ENCODE measurements at places on chromosomes 5 and 9.

DNA sequence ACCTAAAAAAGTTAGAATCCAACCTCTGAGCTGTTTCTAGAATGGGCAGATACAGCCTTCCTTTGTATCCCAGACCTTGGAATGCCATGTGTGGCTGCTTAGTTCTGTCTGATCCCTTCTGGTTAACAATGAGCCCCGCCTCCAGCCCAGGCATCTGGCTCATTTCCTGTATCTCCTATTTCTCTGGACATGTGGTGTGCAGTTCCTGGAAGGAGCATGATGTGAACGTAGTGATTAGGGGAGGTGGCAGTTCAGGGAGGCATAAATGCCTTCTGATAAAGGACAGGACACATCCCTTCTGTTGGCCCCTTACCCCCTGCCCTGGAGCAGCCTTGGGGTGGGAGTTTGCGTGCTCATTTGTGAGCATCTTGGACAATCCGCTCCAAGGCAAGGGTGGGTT lies 243.0 kb downstream of the ZSWIM6 start:
- DNase-seq = peak; percentile 52

- no peak for DNase-seq
These were observed 160.0 kb downstream of the C9orf152 start for GRCh38 chr9:110047955-110048402.

DNA sequence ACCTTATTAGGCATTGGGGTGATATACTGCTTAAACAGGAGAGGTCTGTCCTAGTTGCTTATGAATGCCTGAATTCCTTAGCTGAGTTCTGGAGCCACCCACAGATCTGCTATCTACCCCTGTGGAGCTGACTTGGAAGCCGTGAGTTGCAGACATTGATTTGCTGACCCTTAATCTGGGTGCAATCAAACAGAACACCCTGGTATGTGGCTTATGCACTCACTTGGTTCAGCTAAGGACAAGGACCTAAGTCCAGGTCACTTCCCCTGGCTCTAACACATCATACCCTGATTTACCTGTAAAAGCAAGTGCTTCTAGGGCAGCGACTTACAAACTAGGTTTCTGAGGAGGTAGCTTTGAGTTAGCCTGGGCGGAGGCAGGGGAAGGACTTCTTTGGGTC lies 41.6 kb upstream of the TLR4 start:
- no peak for DNase-seq

DNA sequence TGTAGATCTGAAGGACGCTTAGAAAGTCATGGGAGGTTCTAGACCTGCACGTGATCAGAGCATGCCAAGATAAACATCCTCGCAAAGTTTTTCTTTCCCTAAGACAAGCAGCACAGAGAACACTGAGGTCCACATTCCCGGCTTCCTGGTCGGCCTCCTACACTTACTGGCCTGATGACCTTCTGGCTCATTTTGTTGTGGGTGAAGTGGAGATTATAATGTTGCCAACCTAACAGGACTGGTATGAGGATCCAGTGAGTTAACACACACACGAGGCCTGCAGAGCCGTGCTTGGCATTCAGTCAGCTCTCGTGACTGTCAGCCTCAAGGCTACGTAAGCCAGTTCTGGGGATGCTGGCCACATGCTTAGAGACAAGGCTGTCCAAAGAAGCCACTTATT lies 186.0 kb downstream of the TENT4A start:
- DNase-seq = no peak

DNA sequence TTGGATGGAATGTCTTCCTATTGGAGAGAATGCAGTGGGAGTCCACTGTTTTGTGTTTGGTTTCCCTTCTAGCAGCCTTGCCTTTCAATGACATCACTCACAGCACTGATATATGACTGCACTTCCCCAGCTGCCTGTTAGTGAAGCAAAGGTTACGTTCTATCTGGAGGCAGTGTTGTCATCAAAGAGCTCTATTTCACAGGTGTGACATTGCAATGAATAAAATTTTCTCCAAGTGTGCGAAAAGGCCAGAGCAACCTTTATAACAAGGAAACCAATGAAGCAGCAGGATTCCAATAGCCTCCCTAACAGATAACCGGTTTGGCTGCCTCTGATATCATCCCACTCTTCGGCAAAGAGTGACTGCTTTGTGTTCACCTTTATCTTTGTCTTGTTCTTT lies 523.5 kb upstream of the ZNF608 start:
- DNase-seq = no peak

GRCh38 chr9:89935801-89936200 lies 331.0 kb downstream of the GADD45G start:
- no peak for DNase-seq

DNA sequence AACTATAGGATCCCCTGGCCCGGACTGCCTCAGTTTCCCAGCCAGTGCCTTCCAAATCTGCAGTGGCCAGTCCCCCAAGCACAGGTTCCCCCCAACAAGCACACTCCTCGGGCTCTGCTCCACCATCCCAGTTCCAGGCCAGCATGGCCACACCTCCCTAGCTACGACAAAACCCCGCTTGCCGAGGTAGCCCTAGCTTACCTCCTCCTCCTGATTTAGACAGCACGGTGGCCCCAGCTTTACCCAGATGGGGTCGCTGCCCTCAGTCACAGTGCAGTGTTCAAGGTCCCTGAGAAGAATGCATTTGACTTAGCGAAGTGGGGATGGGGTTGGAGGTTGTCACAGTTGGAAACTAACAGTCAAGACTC lies 40.8 kb upstream of the GARNL3 start:
- no peak for DNase-seq

DNA sequence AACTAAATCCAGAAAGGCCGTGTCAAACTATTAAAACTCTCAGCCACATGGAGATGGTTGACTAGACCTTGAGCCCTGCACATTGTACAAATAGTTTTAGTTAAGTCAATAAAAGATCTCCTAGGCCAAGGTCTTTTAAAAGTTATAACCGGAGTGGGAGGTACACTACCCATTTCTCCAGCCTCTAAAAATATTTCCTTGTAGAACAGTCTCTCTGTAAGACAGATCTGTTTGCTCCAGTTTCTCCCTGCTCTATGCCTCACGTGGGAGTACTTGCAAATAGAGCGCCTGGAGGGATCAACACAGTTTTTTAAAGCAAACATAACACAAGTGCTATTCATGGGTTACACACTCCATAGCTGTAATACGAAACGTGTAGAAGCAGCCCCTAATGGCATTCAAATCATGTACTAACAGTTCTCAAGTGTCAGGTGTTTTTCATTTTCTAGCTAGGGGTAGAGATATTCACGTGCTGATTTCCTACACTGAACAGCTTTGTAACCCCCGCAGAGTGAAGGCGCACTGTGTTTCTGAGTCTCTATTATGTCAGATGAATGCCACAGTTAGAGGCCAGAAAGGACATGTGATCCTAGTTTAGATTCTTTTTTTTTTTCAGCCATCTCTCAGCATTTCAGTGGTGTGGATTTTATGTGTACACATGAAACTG lies 703.4 kb upstream of the GRAMD2B start:
- peak; percentile 18 for DNase-seq

DNA sequence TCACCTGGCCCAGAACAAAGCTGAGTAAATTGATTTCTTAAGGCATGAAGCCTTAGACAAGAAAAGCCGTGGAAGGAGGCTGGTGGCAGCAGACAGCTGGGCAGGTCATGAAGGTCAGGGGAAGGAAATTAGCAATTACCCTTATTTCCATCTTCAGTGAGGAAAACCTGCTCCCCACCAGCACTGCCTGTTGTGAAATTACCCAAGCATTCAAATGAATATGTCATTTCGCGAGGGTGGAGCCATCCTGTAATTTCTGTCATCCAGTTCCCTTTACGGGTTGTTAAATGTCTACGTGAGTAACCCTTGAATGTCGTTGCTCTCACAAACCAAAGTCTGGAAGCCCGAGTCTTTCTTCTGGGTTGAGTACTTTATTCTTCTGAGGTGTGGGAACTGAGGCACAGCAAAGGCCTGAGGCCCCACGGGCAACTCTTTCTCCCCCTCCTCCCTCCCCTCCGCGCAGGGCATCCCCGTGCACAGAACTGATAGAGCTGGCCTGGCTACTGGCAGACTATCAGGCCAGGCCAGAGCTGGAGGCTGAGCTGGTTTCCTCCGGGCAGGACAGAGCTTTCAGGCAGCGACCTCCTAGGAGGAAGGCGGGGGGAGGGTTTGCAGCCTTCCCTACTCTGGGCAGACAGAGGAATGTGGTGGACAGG lies 22.0 kb upstream of the AK3 start:
- DNase-seq = no peak

DNA sequence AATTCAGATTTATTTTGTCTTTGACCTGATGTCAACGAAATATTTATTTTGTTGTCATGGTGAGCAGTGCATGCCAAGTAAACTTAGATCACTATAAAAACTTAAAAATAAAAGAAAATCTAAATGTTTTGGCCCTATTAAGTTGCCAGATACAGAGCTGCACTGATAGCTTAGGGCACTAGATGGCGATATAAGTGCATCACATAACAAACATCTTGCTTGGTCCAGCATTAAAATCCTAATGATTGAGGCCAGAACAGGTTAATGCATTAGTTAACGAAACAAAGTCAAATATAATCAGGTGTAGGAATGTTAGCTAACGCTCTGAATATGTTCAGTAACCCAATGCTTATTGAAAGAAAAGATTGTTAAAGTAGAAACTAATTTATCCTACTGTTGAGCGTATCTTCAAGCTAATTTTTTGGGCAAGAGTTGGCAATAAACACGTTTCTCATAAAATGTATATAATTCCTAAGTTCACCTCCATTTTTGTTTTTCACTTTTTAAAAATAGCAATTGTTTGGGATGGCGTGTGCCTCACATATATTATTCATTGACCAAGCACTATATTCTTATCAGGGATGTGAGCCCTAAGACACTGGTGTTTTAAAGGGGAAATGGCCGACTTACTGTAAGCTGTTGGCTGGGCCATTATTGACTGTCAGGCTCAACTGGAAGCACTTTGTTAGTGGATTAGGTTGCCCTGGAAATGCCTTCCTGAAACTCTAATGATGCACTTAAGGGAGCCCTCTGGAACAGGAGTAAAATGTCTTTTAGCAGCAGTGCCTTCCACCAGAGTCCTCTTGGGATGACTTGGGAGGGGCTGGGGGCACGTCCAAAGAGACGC lies 33.3 kb downstream of the KCTD16 start:
- peak; percentile 67 for DNase-seq

- DNase-seq = no peak
These were observed 11.9 kb upstream of the TNIP1 start for GRCh38 chr5:151092762-151093161.

- no peak for DNase-seq
These were observed 210.6 kb upstream of the ZNF608 start for GRCh38 chr5:124957063-124957462.

GRCh38 chr9:137031904-137032640 lies at the start of gene FUT7:
FUT7 (minus strand) TSS chr9:137032088; CDS start chr9:137031991, 97 bp downstream.
- no peak for DNase-seq

GRCh38 chr5:102532123-102532522 lies 33.3 kb upstream of the SLCO6A1 start:
- no peak for DNase-seq

DNA sequence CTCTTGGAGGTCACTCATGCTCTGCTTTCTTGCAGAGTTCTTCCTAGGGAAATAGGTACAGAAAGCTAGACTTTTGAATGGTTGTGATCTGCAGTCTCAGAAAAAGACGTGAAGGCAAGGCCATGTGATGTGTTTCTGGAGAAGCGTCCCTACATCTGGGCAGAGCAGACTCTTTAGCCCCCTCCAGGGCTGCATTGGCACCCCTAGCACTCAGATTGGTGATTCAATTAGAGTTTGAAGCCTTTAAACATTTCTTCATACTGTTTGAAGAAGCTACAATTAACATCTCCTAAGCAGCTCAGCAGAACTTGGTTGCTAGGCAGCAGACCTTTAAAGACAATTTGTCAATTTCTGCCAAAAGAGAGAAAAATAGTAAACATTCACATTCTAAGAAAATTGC lies 21.6 kb downstream of the JADE2 start:
- no peak for DNase-seq

GRCh38 chr9:123131258-123131657 lies 97.8 kb downstream of the GPR21 start:
- DNase-seq = peak; percentile 31

DNA sequence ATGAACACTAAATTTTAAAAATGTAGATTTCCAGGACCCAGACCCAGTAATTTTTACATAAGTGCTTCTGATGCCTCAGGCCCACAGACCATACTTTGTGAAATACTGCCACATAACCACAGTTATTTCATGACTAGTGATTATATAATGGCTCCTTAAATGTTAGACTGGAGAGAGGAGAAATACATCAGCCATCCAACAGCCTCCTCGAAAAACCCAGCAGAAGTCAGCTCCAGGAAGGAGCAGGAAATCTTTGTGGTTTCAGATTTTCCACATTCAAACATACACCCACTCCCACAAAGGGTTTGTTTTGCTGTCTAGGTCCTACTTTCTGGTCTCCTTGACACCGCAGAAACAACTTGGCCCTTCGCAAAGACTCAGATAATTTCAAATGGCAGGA lies 455.2 kb downstream of the DTWD2 start:
- no peak for DNase-seq

- DNase-seq = no peak
These were observed 32.0 kb downstream of the PLAC8L1 start for GRCh38 chr5:146073239-146073900.

DNA sequence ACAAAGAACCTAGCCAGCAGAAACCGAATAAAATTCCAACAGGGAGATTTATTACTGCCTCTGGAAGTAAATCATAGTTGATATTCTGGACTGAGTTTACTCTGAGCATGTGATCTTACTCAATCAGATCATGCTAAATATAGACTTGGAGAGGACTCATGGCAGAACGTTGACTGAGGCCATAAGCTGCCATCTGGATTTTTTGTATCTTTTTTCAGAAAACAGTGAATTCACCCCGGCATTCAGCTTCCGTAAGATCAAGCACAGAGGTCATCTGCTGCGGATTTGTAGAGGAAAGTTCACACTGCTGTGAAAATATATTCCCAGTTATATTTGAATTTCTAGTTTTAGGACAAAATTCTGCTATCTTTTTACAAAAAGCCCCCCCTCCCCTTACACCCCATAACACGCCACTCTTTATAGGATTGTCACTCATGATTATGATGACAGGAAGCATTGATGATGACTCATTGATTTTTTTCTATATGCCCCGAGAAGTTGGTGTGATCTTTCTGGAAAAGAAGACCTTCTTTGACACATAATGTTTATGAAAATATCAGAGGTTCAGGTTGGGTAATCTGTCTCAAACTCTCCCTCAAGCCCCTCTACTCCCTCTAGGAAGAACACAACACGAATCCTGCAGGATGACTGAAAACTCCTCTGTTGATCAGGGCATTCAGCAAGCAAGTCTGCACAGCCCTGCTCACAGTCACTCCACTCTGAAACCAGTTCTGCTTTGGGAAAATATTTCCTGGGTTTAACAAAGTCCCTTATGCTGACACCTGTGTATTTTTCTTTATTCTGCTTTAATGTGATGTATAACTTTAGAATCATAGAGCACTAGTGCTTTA lies 70.8 kb downstream of the NXNL2 start:
- no peak for DNase-seq

- DNase-seq = no peak
These were observed 26.0 kb downstream of the GARNL3 start for GRCh38 chr9:127290561-127291065.

DNA sequence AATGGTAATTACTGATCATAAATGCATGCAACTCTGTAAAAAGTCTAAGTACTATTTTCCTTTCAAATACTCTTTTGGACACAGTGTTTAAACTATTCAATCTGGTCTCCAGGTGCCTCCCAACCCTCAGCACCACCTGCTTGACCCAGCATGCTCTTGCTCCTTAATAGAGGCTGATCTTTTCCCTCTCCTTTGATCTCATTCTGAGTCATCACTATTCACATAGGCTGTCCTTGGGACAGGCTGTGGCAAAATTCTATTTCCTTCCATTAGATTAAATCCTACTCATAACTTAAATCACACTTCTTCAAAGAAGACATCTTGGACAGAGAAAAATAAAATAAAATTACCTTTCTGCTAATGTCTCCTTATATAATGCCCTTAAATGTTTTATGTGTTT lies 199.4 kb upstream of the ST8SIA4 start:
- no peak for DNase-seq

GRCh38 chr9:111759762-111760639 lies 34.7 kb downstream of the SHOC1 start:
- peak; percentile 83 for DNase-seq
